ENCODE measurements at places on chromosomes 4 and X. TPM values are rescaled to one million over a fixed set of nuclear protein-coding genes. Genes with fewer than 3 reads are reported as not detected.
A peak's percentile ranks its signal among the peaks of the same experiment; 100 is the strongest.

The CXCL6 gene
- 0.85 TPM for total RNA-seq

- no peak overlapping the region for H3K4me3 ChIP-seq
- no peak for DNase-seq
- no peak overlapping the region for H3K27ac ChIP-seq
- no peaks in the 10 kb centered on the region for H3K36me3 ChIP-seq
Observed at GRCh38 chrX:16278927-16279326, 111.6 kb downstream of the MAGEB17 start.

GRCh38 chrX:151363316-151363715, 33.7 kb upstream of the VMA21 start:
- no peak overlapping the region for H3K27ac ChIP-seq
- no peak for DNase-seq
- no peaks in the 10 kb centered on the region for H3K36me3 ChIP-seq
- H3K27me3 ChIP-seq, result no peaks in the 10 kb centered on the region
- H3K4me1 ChIP-seq, result no peaks in the 10 kb centered on the region

DNA sequence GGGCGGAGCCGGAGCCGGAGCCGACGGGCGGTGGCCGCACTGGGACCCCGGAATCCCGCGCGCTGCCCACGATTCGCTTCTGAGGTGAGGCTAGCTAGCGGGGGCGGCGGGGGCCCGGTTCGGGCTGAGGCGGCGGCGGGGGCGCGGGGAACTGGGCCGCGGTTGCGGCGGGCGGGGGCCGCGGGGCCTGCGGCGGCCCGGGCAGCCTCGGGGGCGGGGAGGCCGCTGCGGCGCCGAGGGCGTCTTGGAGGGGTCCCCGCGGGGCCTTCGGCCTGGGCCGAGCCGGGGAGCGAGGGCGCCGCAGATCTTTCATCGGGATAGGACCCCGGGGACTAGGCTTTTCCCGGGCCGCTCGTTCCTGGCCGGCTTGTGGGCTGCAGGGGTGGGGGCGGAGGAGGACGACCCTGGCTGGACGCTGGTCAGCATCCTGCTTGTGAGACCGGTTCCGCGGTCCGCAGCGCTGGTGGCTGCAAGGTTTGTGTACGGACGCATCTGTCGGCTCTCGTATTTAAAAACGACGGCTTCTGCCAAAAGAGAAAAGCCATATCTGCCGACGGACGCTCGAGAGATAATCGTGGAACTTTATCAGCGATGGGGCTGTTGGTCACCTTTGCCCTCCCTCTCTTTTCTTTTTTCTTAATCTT, 419 bp downstream of the ADD1 start:
- H3K4me1 ChIP-seq, result peaks cover 11% of the 10 kb centered on the region
- no peaks in the 10 kb centered on the region for H3K27me3 ChIP-seq
- no peak for DNase-seq
- peak overlapping the region; percentile 35 for H3K27ac ChIP-seq
- no peaks in the 10 kb centered on the region for H3K36me3 ChIP-seq
- H3K4me3 ChIP-seq, result peak overlapping the region; percentile 90

The F9 gene
- total RNA-seq, result not detected

- peaks cover 5% of the 10 kb centered on the region for H3K36me3 ChIP-seq
- no peak overlapping the region for H3K4me3 ChIP-seq
- DNase-seq, result no peak
Observed at GRCh38 chr4:39078829-39079228, 16.8 kb downstream of the KLHL5 start.

All from thymus (tissue), 14 donors.